ENCODE measurements at places on chromosomes 6 and 20.

- DNase-seq, result no peak
Observed at GRCh38 chr20:47984437-47984836, 199.2 kb upstream of the SULF2 start.

- DNase-seq, result no peak
Observed at GRCh38 chr6:111015389-111016124, 33.7 kb downstream of the RPF2 start.

GRCh38 chr6:142356201-142356883 lies 54.5 kb downstream of the ADGRG6 start:
- DNase-seq, result no peak

- DNase-seq, result peak; percentile 77
Observed at GRCh38 chr20:3777716-3778629, 3.3 kb downstream of the SPEF1 start.

DNA sequence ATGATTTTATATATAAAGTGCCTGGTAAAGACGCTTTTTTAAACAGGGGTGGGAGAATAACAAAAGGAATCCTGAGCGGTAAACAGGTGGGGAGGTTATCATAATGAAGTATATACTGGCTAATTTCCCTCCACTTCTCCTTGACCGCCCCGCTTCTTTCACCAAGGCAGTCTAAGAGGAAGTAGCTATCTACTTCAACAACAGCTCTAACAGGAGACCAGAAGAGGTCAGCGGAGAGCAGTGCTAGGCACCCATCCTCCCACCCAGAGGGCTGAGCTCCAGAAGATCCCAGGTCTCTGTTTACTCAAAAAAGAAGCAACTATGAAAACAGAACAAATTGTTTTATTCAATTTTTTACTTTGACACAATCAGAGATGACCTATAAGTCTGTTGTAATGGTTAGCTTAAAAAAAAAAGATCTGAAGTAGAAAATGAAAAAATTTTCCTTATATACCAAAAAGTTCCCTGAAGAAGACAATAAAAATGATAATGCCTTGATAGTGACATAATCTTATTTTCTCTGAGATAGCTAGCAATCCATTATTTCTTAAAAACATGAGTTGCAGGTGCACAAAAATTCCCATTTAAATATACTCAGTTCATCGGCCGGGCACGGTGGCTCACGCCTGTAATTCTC lies 141.1 kb downstream of the PDSS2 start:
- DNase-seq, result no peak

- no peak for DNase-seq
Observed at GRCh38 chr6:167948716-167949115, 48.8 kb upstream of the KIF25 start.

DNA sequence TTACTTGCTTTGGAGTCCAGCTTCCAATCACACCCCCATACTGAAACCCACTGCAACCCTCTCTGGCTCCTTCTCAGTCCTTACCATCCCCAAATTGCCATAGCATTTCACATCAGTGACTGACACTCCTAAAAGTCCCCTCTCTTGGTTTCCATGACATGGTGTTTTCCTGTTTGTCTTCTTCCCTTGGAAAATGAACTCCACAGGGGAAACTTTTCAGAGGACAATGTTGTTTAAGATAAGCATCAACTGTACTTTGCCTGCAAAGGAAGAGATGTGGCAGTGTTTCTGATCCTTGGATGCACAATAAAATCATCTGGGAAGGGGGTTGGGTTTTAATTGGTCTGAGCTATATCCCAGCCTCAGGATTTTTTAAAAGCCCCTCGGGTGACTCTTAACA lies 214.9 kb downstream of the HACE1 start:
- no peak for DNase-seq

DNA sequence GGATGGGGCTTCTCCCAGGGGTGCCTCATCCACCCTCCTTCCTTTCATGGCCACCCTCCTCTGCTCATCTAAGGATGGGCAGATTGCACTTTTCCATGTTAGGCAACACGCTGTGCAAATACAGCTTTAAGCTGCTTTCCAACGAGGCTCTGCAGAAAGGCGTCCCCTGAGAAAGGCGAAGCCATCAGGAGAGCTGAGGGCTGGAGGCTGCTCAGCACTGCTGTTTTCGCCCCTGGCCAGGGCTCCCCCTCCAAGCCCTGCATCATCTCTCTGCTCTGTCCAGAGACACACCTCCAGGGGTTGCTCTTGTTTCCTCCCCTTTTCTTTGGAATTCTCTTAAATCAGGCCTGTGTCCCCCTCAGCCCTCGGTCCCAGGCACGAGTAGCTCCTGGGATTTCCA lies 526.1 kb downstream of the CDH26 start:
- no peak for DNase-seq

GRCh38 chr20:44080646-44081267 lies 106.2 kb downstream of the JPH2 start:
- peak; percentile 83 for DNase-seq

DNA sequence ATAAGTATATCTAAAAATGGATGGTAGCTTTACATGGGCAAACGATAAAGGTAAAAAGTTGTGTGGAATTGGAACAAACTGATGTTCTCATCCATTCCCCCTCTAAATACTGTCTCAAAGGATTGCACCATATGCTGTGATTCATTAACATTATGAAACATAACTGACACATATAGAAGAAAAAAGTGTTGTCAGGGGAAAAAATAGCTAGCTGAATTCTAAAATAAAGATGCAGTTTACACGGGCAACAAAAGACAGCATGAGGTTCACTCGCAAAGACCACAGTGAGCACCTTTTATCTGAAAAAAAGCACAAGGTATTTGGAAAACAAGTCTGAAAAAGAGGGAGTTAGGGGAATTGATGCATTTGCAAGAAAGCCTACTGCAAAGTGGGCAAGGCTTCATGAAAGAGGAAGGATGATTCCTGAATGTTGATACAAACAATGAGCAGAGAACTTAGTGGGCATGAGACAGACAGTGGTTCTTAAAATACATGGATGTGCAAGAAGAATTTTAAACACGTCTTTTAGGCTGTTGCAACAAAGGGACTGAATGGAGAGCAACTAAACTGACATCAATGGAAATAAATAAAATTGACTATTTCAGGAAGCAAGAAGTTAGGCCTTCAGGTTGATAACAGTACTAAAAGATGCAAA lies 280.9 kb downstream of the KIF16B start:
- no peak for DNase-seq

DNA sequence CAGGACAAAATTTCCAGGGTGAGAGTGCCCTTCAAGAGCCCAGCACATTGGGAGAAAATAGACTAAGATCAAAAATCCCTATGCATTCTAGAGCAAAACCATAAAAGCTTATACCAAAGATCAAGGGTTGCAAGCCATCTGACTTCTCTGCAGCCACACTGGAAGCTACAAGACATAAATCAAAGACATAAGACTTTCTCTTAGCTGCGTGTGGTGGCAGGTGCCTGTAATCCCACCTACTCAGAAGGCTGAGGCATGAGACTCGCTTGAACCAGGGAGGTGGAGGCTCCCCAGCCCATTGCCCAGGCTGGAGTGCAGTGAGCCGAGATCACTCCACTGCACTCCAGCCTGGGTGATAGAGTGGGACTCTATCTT lies 91.9 kb upstream of the NXT1 start:
- DNase-seq, result no peak

- DNase-seq, result no peak
Observed at GRCh38 chr6:56146086-56146485, 101.3 kb downstream of the COL21A1 start.

GRCh38 chr6:14035071-14035847 lies 82.3 kb upstream of the CD83 start:
- DNase-seq, result no peak
